ENCODE measurements at places on chromosomes 16 and 17.

DNA sequence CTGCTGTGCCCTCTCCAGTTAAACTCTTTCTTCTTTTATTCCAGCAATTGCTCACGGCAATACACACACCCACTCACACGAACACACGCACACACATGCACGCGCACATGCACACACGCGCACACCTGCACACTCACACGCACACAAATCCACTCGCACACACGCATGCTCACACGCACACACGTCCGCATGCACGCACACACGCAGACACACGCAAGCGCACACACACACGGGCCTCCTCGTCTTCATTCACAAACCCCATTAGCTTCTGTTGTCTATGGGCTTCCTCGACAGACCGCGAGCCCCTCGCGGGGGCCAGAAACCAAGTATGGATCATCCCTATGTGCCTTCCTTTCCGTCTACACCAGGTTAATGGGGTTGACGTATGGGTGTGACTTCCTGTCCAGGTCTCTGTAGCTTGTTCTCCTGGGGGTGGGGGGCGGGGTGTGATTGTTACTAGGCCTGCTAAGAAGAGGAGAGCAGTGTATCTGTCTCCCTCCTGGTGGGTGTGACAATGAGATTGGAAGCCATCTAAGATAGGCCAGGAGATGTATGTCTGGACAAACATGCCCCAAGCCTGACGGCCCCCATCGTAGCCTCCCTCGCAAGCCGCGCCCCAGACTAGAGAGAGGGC, 670 bp upstream of the CTF1 start:
- no peak for DNase-seq

GRCh38 chr16:66435896-66436295, 8.8 kb downstream of the BEAN1 start:
- no peak for DNase-seq

- DNase-seq: no peak
Measured at GRCh38 chr16:4790261-4790660, 2.1 kb upstream of the SEPTIN12 start.

- DNase-seq: no peak
Measured at GRCh38 chr17:79769570-79770506, 8.1 kb upstream of the CBX2 start.

GRCh38 chr17:81246679-81247338, 7.7 kb downstream of the NDUFAF8 start:
- no peak for DNase-seq

- DNase-seq: no peak
Measured at GRCh38 chr17:17453088-17453487, 23.7 kb upstream of the MED9 start.

GRCh38 chr17:69046121-69046807, 14.5 kb downstream of the ABCA9 start:
- DNase-seq: no peak

DNA sequence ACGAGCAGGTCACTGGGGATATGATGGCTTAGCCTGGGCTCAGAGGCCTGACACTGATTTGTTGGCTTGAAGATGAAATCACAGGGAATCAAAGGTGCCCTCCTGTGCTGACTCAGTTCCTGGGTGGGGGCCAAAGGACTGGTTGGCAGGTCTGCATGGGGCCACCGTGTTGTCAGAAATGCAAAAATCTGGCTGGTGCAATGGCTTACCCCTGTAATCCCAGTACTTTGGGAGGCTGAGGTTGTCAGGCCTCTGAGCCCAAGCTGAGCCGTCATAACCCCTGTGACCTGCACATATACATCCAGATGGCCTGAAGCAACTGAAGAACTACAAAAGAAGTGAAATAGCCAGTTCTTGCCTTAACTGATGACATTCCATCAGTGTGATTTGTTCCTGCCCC, 314.2 kb downstream of the WWOX start:
- no peak for DNase-seq

DNA sequence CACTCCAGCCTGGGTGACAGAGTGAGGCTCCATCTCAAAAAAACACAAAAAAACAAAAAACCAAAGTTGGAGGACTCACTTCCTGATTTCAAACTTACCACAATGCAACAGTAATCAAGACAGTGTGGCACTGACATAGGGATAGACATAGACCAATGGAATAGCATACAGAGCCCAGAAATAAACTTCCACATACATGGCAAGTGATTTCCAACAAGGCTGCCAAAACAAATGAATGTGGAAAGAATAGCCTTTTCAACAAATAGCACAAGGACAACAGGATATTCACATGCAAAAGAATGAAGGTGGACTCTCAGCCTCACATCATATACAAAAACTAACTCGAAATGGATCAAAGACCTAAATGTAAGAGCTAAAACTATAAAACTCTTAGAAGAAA, 36.8 kb upstream of the RASD1 start:
- DNase-seq: no peak

- DNase-seq: no peak
Measured at GRCh38 chr17:10775740-10776356, 28.1 kb downstream of the TMEM238L start.

DNA sequence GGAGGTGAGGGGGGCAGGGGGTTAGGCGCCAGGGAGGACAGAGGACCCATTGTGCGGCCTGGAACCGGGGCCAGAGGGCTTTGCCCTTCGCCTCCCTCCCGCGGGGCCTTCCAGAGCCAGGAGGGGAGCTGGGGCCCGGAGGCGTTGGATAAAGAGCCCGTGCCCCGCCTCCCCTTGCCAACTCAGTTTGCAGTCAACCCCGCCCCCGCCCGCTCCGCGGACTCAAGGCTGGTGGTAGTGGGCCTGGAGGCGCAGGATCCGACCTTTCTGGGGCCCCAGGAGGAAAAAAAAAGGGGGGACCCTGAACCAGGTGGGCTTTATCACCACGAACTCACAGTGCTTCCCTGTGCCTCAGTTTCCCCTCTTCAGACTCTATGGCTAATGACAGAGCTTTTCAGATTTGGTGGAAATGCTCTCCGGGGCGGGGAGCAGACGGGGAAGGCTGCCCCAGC, 2.0 kb upstream of the SPHK1 start:
- peak; percentile 77 for DNase-seq

DNA sequence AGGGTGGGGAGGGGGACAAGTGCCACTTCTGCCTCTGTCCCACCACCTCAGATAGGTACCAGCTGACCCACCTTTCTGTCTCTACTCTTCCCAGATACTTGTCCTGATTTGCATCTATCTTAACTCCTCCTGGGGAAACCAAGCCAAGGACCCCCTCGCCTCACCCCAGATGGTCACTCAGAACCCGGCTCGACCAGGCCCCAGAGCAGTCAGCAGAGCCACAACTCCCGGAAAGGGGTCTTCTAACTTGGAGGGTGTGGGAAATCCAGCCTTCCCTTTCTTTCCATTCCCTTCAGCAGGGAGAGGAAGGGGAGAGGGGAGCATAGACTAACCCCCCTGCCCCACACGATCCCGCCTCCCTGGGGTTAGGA, 1.9 kb downstream of the CAVIN1 start:
- DNase-seq: no peak

- no peak for DNase-seq
Measured at GRCh38 chr17:36680701-36681202, 79.4 kb downstream of the MRM1 start.

- DNase-seq: no peak
Measured at GRCh38 chr17:44272954-44273353, 5.0 kb upstream of the SLC4A1 start.

- peak; percentile 15 for DNase-seq
Measured at GRCh38 chr16:20791923-20792612, 14.2 kb downstream of the ERI2 start.

- peak; percentile 65 for DNase-seq
Measured at GRCh38 chr17:49016775-49017463, 19.7 kb downstream of the IGF2BP1 start.

DNA sequence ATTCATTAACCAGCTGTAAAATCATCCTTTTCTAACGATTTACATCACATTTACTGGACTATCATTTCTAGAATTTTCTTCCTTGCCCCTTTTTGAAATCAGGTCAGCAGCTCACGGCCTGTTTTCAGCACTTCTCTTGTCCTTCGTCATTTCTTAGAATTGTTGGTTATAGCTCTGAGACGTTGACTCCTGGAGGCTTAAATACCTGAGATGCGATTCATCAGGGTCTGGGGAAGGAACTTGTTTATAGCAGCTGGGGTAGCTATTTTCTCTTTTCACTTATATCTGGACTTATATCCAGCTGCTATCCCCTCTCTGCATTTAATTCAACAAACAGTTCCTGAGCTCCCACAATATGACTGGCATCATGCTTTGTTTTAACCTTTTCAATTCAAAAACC, 338.7 kb upstream of the TNRC6C start:
- peak; percentile 70 for DNase-seq

- no peak for DNase-seq
Measured at GRCh38 chr17:48738424-48738802, 9.9 kb upstream of the HOXB13 start.

DNA sequence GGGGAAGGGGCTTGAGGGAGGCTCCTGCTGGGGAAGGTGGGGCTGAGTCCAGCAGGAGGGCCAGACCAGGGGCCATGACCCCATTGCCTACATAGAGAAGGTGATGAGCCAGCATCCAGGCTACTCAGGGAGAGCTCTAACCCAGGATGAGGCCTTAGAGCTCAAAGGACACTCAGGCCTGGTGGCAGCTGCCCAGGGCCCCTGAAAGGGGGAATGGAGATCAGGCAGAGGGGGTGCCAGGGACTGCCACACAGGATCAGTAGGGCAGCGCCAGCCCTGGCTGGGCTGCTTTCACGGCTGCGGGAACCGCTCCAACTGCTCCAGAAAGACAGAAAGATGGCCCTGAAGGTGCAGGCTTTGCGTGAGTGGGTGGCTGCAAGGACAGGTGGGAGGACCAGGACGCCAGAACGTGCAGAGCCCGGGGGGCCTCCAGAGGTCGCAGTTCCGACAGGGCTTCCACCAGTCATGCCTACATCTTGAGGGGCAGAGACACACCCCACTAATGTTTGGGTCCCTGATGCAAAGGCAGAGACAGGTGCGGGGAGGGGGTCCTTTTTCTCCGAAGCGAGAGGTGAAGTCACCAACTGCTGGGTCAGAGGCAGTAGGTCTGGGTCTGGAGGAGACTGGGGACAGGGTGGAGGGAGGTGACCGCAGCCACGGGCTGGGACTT, 882 bp upstream of the ATP6V0C start:
- DNase-seq: no peak

DNA sequence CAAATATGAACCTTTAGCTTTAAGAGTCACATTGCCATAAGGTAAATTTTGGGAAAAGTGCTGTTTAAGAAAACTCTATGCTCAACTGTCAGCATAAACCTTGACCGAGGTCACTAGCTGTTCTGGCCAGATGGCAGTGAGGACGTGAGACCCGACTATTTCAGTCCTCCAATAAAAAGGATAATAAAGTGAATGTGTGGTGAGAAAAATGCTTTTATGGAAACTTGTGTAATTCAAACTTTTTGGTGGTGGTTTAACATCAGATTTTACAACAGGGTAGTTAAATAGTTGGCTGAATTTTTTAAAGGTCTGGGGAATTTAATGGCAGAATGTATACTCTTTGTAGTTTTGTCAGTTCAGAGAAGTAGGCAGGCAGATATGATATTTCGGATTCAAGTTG, 391.1 kb downstream of the PMP22 start:
- DNase-seq: no peak

DNA sequence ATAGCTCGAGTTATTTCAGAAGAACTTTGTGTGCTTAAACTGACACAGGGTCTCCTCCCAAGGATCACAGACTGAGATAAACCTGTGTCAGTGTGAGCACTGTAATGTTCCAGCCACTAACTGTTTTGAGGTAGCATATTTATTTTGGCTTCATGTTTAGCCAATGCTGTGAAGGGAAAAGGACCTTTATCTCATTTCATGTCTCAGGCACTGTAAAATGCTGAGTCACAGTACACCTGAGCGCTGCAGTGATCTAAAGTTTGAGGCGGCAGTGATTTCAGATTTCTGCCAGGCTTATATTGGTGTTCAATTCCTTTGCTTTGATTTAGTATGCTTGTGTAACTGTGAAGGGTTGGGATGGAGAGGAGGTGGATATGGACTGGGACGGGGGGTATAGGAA, 3.1 kb upstream of the DNAJA2 start:
- no peak for DNase-seq

DNA sequence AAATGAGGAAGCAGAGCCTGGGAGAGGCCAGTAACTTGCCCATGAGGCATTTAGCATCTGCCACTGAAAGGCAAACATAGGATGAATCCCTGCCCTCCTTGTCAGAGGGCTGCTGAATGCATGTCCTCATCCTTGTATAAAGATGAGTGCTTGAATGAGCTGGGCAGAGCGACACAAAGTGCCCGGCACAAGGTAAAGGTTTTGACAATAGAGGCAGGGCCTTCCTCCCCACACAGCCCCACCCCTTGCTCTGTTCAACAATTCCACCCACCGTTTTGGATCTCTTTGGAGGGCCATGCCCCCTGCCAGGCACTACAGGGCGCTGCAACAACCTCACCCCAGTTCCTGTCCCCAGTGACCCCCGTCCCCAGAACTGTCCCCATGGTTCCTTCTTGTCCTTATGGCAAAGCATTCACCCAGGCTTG, 1.4 kb upstream of the KRT19 start:
- DNase-seq: no peak

DNA sequence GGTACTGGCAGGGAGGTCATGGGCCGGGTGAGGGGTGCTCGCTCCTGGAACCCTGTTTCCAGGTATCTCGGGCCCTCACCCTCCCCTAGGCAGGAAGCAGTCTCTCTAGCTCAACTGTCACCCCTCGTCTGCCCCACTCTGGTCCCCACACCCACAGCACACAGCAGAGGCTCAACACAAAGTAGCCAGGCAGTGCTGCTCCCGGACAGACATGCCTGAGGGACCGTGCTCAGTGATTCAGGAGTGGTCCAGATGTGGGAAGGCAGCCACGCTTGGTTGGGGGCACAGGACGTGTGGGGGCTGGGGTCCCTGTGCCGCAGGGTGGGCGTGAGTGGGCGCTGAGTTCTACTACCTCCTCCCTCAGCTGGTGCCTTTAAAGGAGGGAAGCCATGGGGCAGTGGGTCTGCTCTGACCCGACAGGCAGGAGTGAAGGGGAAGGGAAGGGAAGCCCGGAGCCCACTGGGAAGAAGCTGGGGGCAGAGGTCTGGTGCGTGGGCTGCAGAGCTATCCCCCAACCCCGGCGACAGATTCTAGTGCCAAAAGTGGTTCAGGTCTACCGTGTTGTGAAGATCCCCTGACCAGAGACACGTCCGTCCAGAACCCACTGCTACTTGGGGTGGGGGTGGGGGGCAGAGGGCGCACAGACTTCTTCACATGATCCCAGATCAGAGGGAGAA, 11.8 kb downstream of the SLC16A3 start:
- DNase-seq: no peak

GRCh38 chr16:69397821-69398521, 12.2 kb upstream of the TERF2 start:
- DNase-seq: peak; percentile 88

DNA sequence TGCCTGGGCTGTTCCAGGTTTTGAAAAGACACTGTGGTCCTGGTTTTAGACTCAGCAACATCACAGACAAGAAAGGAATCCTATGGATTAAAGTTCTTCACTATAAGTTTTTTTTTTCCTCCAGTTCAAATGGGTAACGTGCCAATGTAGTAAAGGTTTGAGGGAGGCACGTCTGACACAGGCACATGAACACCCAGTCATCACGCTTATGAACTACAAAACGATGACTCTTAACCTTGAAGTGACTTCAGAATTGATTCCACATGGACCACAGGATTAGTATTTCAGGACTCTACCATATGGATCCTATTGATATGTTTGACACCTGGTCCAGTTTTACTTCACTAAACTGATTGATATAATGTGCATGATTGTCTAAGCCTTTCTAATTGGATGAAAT, 2.3 kb downstream of the PRMT7 start:
- no peak for DNase-seq

GRCh38 chr17:50626037-50626574, 8.6 kb upstream of the ABCC3 start:
- peak; percentile 81 for DNase-seq

GRCh38 chr16:68539711-68540239, 684 bp downstream of the ZFP90 start:
- peak; percentile 43 for DNase-seq
